Esophagus muscularis mucosa (tissue), 4 donors: ENCODE measurements at places on chromosomes 3 and 15. TPM values are rescaled to one million over a fixed set of nuclear protein-coding genes. Genes with fewer than 3 reads are reported as not detected.
A peak's percentile ranks its signal among the peaks of the same experiment; 100 is the strongest.

DNA sequence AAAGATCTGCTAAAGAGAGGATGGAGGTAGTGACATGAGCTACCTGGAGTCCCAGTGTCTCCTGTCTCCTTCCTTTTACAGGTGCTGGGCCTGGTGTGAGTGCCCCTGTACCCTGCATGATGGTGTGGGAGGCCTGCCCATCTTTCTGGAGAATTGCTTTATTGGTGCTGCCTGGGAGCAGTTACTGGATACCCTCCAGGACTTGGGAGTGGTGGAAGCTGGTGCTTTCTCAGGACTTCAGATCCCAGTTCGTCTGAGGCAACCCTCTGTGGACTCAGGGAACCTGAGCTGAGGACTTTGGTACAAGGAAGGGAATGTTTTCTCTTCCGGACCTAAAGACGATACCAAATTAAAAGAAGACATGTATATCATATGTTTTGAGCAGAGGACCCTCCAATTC lies 18.3 kb upstream of the NUDT16 start:
- DNase-seq: peak; percentile 21

DNA sequence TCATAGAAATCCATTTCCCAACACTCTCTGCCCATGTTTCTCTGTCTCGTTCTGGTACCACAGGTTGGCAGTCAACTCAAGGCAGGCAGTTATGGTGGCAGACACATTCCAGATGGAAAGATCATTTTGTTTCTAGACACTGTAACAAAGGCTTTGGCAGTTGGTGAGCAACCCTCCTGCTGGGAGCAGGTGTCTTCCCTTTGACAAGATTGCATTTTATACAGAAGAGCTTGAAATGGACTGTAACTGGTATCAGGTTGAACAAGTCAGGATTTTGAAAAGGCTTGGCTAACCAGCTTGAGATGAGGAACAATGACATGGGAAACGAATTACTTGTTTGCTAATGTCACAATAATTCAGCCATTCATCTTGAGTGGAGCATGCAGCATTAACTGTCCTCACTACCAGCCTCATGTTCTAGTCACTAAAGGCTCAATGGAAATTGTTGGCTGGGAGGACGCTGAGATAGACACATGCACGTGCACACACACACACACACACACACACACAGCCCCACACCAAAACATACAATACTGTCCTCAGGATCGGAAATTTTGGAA lies 170.0 kb downstream of the SEMA6D start:
- DNase-seq: no peak

GRCh38 chr3:183301937-183302580 lies 49.0 kb downstream of the B3GNT5 start:
- no peak for DNase-seq

DNA sequence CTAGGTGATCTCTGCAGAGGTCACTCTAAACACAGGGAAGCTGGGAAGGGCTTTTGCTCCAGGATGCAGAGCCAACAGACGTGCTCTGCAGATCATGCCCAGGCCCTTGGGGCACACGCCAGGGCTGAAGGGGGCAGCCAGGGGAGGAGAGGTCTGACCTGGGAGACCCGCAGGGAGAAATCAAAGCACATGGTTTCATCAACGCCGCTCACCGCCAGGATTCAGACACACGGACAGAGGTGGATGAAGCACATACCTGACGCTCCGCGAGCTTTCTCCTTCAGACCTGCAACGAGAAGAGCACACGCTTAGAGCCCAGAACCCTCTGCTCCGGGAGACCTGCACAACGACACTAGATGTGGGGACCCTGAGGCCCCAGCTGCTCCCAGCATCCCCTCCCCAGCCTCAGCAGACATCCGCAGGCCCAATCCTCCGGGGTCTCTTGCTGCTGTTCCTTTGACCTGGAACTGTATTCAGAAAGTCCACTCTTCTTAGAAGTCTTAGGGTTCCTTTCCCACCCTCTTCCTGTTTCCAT lies 90.7 kb upstream of the IQSEC1 start:
- no peak for DNase-seq

Gene AMT
- total RNA-seq: 3.5 TPM

Gene PLCD1
- total RNA-seq: 24.5 TPM
